Fibroblast of lung (primary cell): ENCODE measurements at places on chromosomes 12 and 14. TPM values are rescaled to one million over a fixed set of nuclear protein-coding genes. Genes with fewer than 3 reads are reported as not detected.
A peak's percentile ranks its signal among the peaks of the same experiment; 100 is the strongest.

DNA sequence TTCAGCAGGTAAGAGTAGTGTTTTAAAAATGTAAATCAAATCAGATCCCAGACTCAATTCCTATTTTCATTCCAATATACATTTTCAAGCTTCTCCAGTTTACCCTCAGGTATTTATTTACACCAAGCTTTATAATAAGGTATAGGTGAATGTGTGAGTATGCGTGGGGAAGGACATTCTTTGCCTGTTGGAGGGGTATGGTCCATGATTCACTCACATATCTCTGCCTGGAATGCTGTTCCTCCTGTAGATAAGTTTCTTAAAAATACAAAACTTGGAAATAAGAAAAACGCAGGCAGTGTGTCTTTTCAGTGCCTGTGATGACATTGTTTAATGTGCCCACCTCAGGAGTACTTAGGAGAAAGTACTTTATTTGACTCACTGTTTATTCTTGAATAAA lies 118.6 kb downstream of the CCDC91 start:
- DNase-seq: no peak

SGPP1 gene
- 24.7 and 42.1 TPM in 2 replicates for total RNA-seq

GNS gene
- total RNA-seq: 169 and 249 TPM in 2 replicates

GRCh38 chr12:54937929-54938328 lies 46.6 kb downstream of the TESPA1 start:
- DNase-seq: no peak

GRCh38 chr12:122452701-122453285 lies 30.3 kb upstream of the CLIP1 start:
- DNase-seq: no peak

LMO3 gene
- under 0.01 and 0.50 TPM in 2 replicates for total RNA-seq

- no peak for DNase-seq
Observed at GRCh38 chr14:93928184-93929047, 1.3 kb downstream of the FAM181A start.

COQ5 gene
- total RNA-seq: 31.8 and 38.5 TPM in 2 replicates

BBOF1 gene
- total RNA-seq: 3.8 and 4.4 TPM in 2 replicates

HELB gene
- 2.6 and 3.1 TPM in 2 replicates for total RNA-seq

DNA sequence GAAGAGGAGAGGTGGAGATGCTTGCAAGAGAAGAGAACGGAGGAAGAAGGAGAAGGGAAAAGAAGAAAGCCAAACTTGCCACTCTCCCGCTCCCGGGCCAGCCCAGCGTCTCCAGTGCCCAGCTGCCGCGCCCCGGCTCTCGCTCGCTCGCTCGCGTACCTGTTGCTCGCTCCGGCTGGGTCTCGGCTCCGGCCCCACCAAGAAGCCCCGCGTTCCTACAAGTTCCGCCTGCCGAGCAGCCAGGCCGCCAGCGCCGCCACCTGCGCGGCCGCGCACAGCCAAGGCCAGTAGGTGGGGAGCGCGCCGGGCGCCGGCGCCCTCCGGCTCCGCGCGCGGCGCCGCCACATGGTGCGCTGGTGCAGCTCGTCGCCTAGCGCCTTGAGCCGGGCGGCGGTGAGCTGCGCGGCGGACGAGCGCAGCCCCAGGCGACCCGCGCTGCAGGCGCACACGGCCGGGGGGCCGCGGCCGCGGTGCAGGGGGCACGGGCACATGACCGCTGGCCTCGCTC lies 370 bp downstream of the HRK start:
- DNase-seq: peak; percentile 18

CD27 gene
- total RNA-seq: 0.17 TPM in 1 of 2 replicates, not detected in the other

DNA sequence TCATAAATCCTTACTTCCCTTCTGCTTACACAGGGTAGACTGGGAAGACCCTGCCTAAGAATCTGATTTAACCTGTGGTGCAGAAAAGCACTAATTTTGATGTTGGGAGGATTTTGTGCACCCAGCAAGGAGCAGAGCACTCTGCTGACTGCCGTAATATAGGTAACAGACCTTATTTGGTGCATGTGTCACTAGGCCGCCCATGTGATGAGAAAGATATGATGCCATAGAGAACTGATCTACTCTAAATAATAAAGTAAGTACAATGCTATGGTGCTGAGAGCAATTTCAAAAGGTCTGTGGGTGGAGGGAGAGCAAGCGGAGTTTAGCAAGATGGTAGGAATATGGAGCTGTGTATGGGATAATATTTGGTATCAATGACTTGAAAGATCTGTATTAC lies 1663.6 kb upstream of the SEL1L start:
- no peak for DNase-seq

SLC35F4 gene
- not detected in 2 replicates for total RNA-seq

GRCh38 chr12:104588047-104588920 lies 131.5 kb downstream of the CHST11 start:
- peak; percentile 59 for DNase-seq

GRCh38 chr12:126518596-126519200 lies 1453.5 kb downstream of the AACS start:
- no peak for DNase-seq

GRCh38 chr14:65352964-65353530 lies 59.5 kb upstream of the FUT8 start:
- no peak for DNase-seq

ZDHHC22 gene
- total RNA-seq: not detected in 2 replicates

DNA sequence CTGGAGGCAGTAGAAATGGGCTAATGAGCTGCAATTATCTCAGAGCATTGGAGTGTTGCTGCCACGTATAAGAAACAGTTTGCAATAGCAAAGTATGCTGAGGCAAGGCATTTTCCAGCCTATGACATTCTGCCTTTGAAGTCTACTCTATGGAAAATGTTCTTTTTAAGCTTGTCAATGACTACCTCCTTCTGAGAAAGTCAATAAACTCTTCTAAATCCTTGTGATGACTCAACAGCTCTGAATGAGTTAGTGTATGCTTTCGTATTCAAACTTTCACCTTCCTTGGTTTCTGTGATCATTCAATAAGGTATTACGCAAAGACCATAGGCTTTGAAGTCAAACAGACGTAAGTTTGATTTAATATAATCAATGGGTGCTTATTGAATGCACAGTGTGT lies 111.2 kb downstream of the CAPZA3 start:
- peak; percentile 49 for DNase-seq

DNA sequence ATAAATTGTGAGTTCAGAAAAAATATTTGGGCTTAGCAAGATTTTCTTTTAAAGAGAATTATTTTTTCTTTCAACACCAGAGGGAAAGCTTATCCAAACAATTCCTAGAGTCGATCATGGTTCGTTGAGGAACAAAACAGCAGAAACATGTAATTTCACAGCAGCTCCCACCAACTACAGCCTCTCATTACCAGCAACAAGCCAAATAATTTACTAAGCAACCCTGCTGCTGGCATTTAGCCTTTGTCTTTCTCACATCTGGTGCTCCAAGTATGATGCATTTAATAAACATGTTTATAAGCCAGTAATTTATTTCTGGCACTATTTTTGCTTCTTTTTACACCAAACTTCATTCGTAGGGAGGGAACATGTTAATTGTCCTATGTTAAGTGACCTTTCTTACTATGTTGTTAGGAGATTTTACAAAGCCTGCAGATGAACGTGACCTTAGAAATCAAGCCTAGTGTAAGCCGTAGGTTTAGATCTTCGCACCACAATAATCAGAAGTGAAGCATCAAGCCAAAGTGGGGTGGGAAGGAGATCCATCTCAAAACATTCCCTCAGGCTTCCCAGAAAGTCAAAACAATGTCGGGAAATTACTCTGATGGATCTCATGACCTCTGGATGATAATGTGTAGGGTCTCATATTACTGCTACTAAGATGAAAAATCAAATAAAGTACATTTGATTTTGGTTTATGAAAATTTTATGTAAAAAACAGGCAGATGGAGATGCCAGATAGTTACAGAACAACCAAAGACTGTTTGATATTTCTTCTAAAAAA lies 128.4 kb downstream of the RPAP3 start:
- DNase-seq: no peak

GRCh38 chr12:68334132-68334531 lies 2.0 kb upstream of the MDM1 start:
- no peak for DNase-seq

KRT6B gene
- not detected in 2 replicates for total RNA-seq

WASHC3 gene
- 108 and 149 TPM in 2 replicates for total RNA-seq

DNA sequence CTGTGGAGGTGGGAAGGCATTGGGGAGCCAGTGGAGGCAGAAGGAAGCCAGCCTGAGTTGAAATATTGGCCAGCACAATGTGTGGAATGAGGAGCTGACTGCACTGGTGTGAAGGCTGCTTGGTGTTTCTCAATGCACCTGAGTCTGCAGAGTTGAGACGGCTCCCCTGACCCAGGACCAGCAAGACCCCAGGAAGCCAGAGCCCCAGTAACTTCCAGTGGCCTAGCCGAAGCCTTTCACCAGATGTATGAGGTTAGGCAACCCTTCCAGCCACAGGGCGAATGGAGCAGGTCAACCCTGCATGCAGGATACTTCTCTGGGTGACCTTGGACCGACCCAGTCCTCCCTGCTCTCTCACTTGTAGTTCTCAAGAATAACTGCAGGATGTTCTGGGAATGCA lies 12.9 kb upstream of the KRT73 start:
- DNase-seq: no peak

RPS6KL1 gene
- total RNA-seq: 0.26 and 1.2 TPM in 2 replicates

FOXG1 gene
- not detected in 2 replicates for total RNA-seq

- no peak for DNase-seq
Observed at GRCh38 chr14:23358042-23358441, 5.4 kb upstream of the SLC22A17 start.

GRCh38 chr12:14148489-14149270 lies 167.3 kb upstream of the GRIN2B start:
- DNase-seq: no peak

PTPRR gene
- under 0.01 and 0.50 TPM in 2 replicates for total RNA-seq

CLEC2B gene
- total RNA-seq: 15.7 and 26.2 TPM in 2 replicates

DNA sequence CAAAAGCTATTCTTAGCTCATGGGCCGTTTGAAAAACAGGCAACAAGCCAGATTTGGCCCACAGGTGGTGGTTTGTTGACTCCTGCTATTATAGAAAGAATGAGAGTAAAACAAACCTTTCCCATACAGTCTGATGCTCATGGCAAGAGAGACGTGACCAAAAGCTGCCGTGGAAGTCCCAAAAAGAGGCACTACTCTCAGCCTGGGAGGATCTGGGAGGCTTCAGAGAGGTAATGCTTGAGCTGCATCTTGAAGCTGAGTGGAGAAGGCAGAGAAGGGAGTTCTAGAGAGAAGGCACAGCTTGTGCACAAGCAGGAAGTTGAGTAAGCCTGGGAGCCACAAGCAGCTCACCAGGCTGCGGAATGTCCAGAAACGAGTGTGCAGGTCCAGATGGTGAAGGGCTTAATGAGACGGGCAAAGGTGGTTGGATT lies 9.6 kb downstream of the PLXNC1 start:
- no peak for DNase-seq

DNA sequence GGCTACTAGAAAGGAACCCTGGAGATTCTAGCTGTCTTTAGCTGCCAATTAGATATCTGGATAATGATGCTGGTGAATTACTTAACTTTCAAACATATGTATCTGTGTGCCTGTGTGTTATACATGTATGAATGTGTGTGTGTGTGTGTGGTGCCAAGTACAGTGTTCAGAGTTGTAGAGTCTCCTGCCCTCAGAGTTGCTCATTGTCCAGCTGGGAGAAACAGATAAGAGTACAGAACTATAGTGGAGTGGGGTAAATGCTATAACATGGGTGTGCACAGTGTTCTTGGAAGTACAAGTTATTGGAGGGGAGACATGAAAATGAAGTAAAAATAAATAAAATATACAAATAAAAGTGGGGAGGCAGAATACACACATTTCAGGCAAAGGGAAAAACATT lies 23.6 kb upstream of the ADAM20 start:
- no peak for DNase-seq

DNA sequence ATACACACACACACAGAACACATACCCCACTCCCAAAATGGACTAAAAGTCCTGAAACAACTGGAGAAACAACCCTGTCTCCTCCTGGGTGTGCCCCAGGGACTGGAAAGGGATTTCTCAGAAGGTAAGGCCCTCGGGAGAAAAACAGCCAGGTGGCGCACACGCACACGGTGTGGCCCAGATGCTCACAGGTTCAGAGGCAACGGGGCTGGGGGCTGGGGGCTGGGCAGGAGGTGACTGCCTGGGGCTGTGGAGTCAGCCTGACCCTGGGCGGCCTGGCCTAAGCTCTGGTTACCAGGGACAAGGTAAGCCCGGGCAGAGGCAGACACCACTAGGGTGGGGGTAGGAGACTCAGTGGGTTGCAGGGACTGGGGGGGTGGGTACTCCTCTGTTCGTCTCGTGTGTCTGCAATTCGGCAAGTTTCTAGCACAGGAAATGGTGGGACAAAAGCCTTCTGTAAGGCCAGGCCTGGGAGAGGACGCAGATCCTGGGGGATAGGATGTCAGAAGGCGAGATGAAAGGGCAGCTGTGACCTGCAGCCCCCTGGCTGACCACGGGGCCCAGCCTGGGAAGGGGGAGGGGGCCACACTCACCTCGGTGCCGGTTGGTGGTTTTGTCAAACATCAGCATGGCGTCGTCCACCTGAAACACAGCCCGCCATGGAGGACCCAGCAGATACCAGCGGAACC lies 10.4 kb downstream of the MSI1 start:
- no peak for DNase-seq

GRCh38 chr14:65639216-65639615 lies 226.7 kb downstream of the FUT8 start:
- DNase-seq: peak; percentile 85
